ENCODE measurements at places on chromosomes 6 and 20.
A peak's percentile ranks its signal among the peaks of the same experiment; 100 is the strongest.

DNA sequence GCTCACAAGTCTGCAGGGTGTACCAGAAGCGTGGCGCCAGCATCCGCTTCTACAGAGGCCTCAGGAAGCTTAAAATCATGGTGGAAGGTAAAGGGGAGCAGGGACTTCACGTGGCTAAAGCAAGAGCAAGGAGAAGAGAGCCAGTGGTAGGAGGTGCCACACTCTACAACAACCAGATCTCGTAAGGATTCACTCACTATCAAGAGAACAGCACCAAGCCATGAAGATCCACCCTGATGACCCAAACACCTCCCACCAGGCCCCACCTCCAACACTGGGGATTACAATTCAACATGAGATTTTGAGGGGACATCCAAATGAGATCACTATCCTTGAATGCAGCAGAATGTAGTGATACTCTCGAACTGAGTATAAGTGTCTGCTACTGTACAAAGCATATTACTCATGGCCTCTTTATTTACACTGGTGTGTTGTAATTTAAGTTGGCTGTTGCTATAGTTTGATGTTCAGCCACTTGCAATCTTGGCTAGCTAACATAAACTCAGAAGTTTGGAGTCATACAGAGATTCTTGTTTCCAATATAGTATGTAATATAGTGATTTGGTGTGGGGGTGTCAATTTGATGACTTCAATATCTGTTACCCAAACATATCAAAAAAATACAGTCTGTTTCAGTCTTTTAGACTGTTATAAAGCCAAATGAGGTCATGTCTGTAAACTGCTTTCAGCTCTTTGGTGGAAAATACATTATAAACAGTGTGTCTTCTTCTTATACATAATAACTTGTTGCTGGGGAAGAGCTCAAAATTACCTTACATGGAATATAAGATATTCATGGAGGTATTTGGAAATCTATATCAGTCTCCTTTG, 39.4 kb upstream of the MYLIP start:
- no peak for DNase-seq

- DNase-seq = no peak
Measured at GRCh38 chr20:43911066-43911465, 3.6 kb upstream of the TOX2 start.

DNA sequence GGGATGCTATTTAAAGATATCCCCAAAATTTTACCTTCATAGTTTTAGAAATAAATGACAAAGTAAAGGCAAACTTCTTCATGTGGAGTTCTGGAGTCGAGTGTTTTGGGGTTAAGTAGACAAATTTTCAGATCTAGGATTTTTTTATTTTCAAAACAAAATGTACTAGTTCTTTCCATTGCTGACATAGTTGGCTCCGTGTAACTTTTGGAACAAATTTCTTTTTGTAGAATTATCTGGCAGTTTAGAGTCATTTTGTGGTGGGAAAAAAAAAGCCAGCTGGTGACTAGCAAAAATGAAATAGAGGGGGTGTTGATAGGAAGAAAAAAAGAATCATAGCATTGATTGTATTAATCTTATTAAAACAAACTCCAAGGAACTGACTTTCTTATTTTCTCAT, 131.6 kb upstream of the TCF21 start:
- DNase-seq = no peak

GRCh38 chr6:124487623-124488431, 474.4 kb upstream of the RNF217 start:
- no peak for DNase-seq

- DNase-seq = peak; percentile 61
Measured at GRCh38 chr6:139323511-139324300, 31.9 kb upstream of the TXLNB start.

GRCh38 chr6:89786970-89787369, 32.6 kb downstream of the MDN1 start:
- no peak for DNase-seq

- no peak for DNase-seq
Measured at GRCh38 chr6:161853657-161854056, 579.8 kb upstream of the AGPAT4 start.

GRCh38 chr6:74979065-74979766, 226.6 kb downstream of the COL12A1 start:
- no peak for DNase-seq

GRCh38 chr6:29743568-29743967, 20.3 kb downstream of the HLA-F start:
- DNase-seq = no peak

DNA sequence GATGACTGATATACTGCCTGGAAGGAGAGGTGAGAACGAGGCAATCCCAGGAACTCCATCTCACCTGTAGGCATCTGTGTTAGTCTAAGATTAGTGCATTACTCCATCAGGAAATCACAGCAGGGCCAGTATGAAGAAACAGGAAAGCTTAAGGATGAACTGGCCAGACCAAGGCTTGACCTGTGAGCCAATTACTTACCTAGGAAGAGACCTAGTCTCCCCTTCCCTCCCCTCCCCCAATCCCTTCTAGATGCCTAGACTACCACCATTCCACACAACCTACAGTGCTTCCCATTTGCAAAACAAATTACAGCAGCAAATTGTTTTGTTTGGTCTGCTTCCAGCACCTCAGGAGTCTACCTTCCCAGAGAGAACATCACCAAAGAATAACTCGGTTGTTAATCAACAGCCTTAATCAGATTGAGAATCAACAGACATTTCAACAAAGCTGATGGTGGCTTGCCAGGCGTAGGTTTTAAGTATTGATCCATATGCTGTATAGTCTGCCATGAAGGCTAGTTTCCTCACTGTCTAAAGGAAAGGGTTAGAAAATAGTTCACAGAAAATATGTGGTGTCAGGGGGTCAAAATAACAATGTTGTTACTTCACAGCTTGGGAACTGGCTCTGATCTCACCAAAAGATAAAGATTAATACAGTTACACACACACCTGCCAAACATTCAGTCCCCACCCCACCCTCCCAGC, 10.1 kb downstream of the PKHD1 start:
- DNase-seq = no peak

- DNase-seq = no peak
Measured at GRCh38 chr6:118902726-118903125, 8.8 kb downstream of the ASF1A start.

DNA sequence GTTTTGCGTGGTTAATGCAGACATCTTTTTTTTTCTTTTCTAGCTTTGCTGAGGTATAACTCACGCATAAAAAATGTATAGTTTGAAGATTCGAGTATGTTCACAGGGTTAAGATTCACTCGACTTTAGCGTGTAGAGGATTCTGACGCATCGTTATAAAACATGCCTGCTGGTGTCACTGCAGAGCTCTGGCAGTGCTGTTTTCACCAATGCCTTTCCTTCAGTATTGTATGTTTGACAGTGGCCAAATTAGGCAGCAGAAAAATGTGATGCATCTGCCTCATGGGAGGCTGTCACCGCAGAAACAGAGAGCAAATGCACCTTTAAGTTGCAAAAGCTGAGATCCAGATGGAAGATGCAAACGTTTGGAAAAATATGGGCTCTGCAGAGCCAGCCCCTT, 18.0 kb upstream of the SIRPB2 start:
- no peak for DNase-seq

GRCh38 chr6:109483735-109484057, 677 bp upstream of the ZBTB24 start:
- DNase-seq = no peak

DNA sequence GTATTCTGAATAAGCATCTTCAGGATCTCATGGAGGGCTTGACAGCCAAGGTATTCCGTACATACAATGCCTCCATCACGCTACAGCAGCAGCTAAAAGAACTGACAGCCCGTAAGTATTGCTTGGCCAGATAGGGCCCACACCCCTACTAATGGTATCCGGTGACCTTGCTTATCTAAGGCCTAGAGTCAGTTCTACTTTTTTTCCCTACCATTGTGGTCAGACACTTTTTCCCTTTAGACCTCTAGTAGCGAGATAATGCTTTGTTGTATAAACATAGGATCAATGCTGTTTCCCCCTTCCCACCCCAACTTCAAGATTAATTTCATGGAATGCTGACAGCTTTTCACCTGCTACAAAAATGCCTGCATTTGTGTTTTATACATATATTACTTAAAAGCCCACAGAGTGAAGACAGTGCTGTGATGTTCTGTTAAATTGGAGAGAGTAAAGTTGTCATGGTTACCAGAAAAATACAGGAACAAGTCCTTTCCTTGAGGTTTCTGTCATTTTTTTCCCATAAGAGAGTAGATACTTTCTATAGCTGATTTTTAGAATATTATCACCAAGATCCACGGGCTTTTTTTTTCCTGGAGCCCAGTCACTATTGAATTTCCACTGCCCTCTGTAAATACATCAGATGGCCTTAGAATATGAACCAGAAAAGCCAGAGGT, 20.9 kb upstream of the PLCG1 start:
- no peak for DNase-seq

GRCh38 chr6:106356378-106356777, 4.1 kb upstream of the CRYBG1 start:
- DNase-seq = no peak

DNA sequence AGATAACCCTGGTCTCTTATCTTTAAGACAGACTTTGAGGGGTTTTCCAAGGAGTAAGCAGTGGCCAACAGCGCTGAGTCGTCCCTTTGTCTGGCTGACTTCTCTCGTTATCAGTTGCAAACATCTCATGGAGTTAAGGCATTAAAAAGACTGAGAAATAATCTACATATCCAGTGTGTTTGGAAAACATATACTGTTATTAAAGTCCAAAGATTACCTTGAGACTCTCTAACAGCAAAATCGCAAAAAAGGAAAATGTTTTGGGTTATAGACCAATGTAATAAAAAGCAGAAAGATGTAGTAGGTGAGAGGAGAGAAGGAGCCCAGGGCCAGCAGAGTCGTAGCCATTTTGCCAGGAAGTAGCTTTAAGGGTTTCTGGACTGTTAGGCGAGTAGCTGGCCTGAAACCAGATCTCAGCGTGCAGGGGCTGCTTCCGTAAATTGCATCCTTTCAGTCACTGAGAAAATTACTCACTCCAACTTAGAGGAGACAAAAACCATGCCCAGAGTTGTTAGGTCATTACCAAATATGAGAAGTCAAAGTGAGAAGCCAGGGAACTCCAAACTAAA, 24.6 kb downstream of the MYLK4 start:
- DNase-seq = no peak

- no peak for DNase-seq
Measured at GRCh38 chr6:144217797-144218196, 67.3 kb upstream of the UTRN start.

GRCh38 chr6:151100326-151100725, 139.4 kb upstream of the AKAP12 start:
- no peak for DNase-seq

- no peak for DNase-seq
Measured at GRCh38 chr6:98579079-98579478, 255.3 kb upstream of the POU3F2 start.

- no peak for DNase-seq
Measured at GRCh38 chr20:3843490-3843889, 3.1 kb upstream of the MAVS start.

GRCh38 chr20:62522748-62523396, 47.1 kb upstream of the GATA5 start:
- no peak for DNase-seq

GRCh38 chr6:16766836-16767745, 5.8 kb upstream of the ATXN1 start:
- no peak for DNase-seq

GRCh38 chr6:1726341-1726768, 116.6 kb downstream of the FOXC1 start:
- no peak for DNase-seq

DNA sequence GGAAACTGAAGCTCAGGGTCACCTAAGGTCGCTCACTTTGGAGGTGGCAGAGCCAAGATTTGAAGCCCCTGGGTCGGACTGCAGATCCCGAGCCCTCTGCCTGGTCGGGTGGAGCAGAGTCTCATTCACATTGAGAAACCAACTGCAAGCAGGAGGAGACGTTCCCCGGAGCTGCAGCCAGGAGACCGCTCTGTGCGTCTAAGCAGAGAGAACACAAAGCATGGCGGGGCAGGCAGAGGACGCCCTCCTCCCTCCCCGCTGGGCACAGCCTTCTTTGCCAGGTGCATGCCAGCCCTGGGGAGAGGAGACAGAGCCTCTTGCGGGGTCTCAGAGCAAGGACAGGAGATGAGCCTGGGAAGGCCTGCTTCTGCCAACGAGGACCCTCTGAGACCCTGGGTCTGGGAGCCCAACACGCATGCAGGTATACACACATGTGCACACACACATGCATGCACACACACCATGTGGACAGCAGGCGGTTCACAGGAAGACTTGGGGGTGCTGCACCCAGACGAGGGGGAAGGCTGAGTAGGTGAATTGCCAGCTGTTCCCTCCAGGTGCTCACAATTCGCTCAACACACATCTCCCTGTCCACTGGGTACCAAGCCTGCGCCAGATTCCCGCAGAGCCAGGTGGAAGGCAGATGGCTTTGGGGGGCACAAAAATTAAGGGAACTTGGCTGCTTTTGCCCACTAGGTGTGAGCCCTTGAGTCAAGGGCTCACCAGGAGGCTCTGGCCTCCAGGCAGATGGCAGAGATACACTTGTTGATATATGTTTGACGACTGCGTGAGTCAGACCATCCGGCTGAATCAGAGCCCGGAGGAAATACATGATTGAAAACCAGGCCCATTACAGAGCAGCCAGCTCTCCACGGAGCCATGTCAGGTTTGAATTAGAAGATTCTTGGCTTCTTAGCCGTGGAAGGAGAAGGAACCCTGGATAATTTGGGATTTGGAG, 5.5 kb upstream of the NTSR1 start:
- no peak for DNase-seq

DNA sequence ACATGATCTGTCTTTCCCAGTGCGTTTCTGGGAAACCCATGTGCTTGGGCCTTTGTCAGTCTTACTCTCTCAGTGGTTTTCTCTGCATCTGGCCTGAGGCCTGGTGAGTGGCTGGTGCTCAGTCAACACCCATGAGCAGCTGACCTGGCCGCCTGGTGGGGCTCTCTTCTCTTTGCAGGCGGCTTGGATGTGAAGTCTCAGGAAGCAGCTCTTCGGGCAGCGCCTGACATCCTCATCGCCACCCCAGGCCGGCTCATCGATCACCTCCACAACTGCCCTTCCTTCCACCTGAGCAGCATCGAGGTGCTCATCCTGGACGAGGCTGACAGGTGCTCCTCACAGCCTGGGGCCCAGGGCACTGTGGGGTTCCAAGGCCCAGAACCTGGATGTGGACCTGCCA, 10.8 kb downstream of the DDX27 start:
- DNase-seq = no peak

- no peak for DNase-seq
Measured at GRCh38 chr6:14638906-14639761, 521.6 kb downstream of the CD83 start.

DNA sequence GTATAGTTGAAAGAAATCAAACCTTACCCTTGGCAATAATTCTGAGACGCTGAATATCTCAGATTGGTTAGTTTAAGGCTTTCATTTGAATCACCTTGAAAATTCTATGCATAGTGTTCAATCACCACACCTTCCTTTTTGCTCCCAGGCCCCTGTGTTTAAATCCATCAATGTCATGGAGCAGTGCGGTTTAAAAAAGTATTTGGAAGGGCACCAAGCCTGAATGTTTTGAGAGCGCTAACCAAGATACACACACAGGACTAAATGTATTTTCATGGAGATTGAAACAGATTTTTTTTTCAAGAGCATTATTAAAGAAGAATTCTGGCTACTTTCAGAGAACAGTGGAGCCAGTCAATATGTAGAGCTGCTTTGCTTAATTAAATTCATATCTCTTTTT, 195.7 kb downstream of the CENPW start:
- no peak for DNase-seq
